ENCODE measurements at places on chromosomes 7 and 10.

DNA sequence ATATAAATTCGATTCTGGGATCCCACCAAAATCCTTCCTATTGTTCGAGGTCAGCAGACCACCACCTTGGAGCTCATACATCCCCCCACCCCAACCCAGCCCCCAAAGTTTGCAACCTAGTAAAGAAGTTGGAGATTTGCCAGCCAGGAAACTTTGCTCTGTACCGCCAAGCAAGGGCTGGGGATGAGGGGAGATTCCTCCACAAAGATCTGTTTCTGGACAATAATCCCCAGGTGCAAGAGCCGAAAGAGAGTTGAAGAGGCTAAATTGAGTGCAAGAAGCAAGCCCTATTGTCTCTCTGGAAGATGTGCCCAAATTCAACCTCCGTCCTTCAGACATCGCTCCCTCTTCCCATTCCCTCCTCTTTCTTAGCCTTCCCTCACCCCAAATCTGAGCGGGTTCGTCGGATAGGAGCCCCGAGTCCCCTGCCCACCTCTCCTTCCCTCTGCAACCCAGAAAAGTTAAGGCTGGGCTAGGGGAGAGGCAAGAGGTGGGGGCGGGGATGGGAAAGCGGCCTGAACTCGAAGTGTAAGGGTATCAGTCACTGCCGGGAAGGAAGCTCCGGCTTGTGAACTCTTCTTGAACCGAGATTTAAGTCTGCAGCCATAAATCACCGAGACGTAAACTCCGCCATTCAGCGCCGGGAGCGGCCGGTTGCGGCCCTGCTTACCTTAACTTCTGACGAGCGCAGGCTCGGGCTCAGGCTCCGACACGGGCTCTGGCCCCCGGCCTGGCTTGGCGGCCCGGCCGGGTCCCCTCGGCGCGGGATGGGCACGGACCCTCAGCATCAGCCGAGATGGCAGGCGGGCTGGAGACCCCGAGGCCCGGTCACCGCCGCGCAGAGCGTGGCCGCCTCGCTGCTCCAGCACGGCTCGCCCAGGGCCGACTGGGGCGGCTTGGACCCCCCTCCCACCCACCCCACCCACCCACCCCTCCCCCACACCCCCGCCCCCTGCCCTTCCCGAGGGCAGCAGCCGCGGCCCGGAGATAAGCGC lies 10.8 kb upstream of the HOXA2 start:
- no peak for DNase-seq

GRCh38 chr7:28623863-28624262 lies 211.5 kb downstream of the CREB5 start:
- DNase-seq: no peak

DNA sequence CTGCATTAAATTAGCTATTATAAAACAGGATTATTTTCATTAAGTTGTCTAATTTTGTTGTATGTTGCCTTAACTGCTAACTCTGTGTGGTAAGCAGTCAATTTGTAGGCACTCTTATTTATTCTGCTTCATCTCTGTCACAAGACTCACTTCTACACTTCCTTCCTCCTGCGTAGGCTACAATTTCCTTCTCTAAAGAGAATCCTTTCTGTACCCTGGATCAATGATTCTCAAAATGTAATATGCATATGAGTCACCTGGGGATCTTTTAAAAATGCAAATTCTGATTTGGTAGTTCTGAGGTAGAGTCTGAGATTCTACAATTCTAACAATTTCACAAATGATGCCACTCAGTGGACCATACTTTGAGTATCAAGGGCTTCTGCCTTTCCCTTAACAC lies 4.4 kb upstream of the UBE2D1 start:
- no peak for DNase-seq

DNA sequence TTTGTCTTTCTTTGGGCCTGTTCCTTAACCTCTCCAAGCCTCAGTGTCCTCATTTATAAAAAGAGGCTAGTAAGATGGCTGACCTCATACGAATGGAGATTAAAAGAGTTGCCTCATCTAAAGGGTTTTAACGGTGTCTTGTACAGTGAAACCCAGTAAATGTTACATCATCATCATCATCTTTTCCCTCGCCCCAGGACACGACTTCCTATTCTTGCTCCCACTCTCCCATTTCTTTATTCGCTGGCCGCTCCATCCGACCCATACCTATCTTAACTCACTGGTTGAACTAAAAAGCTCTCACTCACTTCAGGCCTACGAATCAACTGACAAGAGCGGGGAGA lies 554 bp downstream of the FRA10AC1 start:
- DNase-seq: no peak
